RKO (cell line): ENCODE measurements at places on chromosomes 5 and 9.

DNA sequence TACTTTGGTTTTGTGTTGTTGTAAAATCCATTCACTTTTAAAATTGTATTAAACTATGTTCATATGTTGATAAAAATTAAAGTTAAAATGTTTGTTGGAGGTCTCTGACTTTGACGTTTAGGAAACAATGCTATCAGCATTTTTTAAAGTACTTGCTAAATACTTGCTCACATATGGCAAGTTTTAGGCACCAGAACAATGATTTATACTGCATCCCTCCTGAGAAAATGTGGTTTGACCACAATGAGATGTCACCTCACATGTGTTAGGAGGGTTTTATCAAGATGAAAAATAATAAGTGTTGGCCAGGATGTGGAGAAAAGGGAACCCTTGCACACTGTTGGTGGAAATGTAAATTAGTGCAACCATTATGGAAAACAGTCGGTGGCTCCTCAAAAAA is 180.8 kb downstream of the HSD17B3 start:
- no peak for DNase-seq

DNA sequence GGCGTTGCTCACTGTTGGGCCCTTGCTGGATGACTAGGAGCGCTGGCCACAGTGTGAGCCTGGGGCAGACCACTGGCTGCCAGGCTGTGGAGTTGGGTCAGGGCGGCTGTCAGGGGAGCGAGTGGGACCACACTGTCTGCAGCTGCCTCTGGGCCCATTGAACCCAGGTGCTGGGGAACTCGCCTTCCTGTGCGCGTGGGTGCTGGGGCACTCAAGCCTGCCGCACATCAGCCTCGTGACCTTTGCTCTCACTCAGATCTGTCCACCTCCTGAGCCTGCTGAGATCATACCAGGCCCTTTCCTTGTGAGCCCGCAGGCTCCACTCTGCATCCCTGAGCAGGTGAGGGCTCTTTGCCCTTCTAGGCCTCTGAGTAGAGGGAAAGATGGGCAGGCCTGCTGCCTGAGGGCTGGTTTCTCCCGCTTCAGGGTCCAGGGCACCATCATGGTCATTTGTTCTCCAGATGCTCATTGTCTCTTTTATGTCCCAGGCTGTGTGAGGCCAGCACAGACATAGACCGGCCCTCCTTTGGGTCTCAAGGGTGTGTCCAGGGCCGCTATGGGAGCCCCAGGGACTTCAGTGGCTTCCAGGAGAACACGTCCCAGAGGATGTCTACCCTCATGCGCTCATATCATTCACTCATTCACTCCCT is 26.5 kb downstream of the WNK2 start:
- no peak for DNase-seq

DNA sequence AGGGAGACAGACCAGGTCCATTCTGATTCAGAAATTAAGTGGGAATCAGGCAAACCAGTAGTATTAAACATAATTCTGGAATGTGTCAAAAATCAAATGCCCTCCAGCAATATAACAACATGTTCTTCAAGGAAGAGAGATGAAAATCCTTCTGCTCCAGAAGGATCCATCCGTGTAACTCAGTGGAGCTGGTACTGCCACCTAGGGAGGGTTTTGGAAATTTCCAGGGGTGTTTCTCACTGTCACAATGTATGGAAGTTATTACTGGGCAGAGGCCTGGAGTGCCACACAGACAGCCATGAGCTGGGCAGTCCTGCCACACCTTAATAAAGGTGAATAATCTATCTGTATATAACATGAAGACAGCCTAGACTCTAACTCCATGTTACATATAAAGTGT is 87.5 kb downstream of the TTLL11 start:
- peak; percentile 45 for DNase-seq

GRCh38 chr5:34574936-34575467 is 81.1 kb upstream of the RAI14 start:
- DNase-seq = no peak

DNA sequence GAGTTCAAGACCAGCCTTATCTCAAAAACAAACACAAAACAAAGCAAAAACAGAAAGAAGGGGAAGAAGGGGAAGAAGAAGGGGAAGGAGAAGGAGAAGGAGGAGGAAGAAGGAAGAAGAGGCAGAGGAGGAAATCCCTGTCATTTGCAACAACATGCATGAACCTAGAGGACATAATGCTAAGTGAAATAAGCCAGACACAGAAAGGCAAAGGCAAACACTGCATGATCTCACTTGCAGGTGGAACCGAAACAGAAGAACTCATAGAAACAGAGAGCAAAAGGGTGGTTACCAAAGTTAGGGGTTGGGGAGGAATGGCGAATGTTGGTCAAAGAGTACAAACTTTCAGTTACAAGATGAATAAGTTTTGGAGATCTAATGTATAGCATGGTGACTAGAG is 135.4 kb downstream of the UGCG start:
- no peak for DNase-seq

- peak; percentile 72 for DNase-seq
These were observed 168.8 kb downstream of the RAPGEF6 start for GRCh38 chr5:131466171-131466766.

- no peak for DNase-seq
These were observed 16.1 kb downstream of the AP3S1 start for GRCh38 chr5:115857626-115858349.

GRCh38 chr5:40220260-40220659 is 459.5 kb upstream of the PTGER4 start:
- DNase-seq = no peak

GRCh38 chr5:88602584-88602983 is 280.4 kb downstream of the MEF2C start:
- no peak for DNase-seq

DNA sequence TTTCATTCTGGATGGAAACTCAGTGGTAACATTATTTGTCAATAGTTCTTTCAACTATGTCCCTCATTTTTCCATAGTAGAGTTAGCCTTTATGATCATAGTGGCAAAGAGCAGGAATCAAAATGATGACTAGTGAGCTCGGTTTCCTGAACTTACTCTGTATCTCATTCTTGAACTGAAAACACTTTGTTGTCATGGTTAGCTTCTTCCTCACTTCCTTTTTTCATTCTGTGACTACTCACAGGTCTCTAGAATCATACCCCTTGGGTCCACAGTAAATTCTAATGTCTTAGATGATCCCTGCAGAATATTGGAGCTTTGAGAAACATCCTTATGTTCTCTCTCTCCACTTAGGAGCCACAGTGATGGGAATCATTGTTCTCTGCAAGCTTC is 29.4 kb upstream of the RECK start:
- no peak for DNase-seq

- DNase-seq = peak; percentile 75
These were observed 1.1 kb downstream of the HNRNPA0 start for GRCh38 chr5:137752905-137753690.

DNA sequence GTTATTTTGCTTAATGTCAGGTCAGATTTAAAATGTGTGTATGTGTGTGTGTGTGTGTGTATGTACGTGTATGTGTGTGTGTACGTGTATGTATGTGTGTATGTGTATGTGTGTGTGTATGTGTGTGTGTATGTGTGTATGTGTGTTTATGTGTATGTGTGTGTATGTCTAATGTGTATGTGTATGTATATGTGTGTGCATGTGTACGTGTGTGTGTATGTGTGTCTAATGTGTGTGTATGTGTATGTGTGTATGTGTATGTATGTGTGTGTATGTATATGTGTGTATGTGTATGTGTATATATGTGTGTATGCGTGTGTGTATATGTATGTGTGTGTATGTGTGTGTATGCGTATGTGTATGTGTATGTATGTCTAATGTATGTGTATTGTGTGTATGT is 125.1 kb upstream of the PHYKPL start:
- no peak for DNase-seq

- DNase-seq = no peak
These were observed 54.7 kb upstream of the SMARCA2 start for GRCh38 chr9:1960342-1961042.

- no peak for DNase-seq
These were observed 284.9 kb upstream of the IRX4 start for GRCh38 chr5:2167671-2168070.

DNA sequence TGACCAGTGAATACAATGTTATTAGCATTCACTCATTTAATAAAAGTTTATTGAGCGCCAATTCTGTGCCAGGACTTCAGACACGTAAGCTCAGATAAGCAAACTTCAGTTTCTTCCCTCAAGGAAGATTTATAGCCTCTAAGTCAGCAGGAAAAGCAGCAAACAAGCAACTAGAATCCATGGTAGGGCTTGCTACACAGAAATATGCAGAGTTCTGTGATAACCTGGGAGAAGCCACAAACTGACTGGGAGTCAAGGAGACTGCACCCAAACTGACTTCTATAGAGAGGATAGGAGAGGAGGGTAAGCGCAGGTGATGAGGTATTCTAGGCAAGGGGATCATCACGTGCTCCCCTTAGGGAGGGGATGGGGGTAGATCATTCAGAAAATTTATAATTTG is 1.4 kb upstream of the OGN start:
- no peak for DNase-seq

DNA sequence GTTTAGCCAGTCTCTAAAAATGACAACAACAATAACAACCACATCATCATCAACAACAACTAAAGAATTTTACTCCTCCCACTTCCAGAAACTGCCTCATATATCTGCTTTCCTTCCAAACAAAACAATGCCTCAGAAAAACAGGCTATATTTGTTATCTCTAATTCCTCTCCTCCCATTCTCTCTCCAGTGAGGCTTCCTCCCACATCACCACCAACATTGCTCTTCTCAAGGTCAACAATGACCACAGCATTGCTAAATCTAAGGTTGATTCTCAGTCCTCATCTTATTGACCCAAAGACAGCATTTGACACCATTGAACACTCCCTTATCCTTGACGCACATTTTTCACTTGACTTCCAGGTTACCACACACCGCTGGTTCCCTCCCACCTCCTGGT is 38.1 kb upstream of the PRUNE2 start:
- DNase-seq = no peak

GRCh38 chr9:21902136-21902535 is 92.1 kb downstream of the CDKN2A start:
- no peak for DNase-seq

DNA sequence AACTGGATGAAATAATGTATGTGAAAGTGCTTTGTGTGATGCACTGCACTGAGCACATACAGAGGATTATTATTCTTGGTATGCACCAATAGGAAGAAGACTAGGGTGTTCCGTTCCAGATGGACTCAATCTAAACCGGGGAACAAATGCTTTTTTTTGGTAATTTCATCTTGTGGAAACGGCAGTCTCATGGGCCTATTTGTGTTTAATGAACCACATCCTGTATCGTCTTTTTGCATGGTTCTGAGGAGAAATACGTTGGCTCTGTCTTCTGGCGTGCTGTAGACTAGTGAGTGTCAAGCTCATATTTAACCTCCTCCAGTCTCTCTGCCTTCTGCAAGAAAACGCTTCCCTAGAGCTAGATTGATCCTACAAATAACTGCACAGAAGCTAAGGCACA is 30.0 kb downstream of the TRIM32 start:
- no peak for DNase-seq

GRCh38 chr5:13339093-13339492 is 605.4 kb downstream of the DNAH5 start:
- no peak for DNase-seq

GRCh38 chr5:75886706-75887105 is 169.5 kb upstream of the POC5 start:
- peak; percentile 18 for DNase-seq
